Mesenchymal stem cell (in vitro differentiated cells and primary cell): ENCODE measurements at places on chromosomes 6 and 20.

DNA sequence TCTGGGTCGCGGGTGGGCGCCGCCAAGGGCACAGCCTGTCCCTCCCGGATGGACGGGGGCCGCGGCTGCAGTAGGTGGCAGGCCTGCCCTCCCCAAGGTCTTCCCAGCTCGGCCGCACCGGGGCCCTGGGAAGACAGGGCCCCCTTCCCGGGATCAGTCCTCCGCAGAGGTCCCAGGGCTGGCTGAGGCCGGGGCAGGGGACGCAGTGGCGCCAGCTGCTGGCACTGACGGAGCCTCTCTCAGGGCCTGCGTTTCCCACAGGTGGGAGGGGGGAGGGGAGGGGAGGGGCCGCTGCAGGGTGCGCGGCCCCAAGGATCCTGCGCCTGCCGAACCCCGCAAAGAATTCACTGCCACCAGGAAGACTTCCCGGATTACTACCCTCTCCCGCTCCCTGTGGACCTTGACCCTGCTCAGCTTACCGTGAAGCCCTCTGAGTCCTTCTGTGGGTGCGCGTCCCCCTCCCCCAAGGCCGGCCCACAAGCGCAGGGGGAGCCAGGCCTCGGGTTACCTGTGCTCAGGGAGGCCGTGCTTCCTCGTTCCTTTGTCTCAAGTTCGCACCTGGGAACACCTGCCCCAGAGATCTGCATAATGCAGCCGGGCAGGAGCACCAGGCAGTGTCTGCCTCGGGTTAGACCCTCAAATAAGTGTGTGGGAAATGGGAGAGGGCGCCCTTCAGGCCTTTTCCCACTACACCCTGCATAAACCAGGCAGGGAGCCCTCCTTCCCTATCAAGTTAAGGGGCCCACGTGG lies 5.1 kb downstream of the LZTS3 start:
- no peak overlapping the region for H3K27ac ChIP-seq
- no peak overlapping the region for H3K4me3 ChIP-seq
- no peaks in the 10 kb centered on the region for H3K36me3 ChIP-seq
- peaks cover 30% of the 10 kb centered on the region for H3K27me3 ChIP-seq
- H3K4me1 ChIP-seq: peaks cover 16% of the 10 kb centered on the region

DNA sequence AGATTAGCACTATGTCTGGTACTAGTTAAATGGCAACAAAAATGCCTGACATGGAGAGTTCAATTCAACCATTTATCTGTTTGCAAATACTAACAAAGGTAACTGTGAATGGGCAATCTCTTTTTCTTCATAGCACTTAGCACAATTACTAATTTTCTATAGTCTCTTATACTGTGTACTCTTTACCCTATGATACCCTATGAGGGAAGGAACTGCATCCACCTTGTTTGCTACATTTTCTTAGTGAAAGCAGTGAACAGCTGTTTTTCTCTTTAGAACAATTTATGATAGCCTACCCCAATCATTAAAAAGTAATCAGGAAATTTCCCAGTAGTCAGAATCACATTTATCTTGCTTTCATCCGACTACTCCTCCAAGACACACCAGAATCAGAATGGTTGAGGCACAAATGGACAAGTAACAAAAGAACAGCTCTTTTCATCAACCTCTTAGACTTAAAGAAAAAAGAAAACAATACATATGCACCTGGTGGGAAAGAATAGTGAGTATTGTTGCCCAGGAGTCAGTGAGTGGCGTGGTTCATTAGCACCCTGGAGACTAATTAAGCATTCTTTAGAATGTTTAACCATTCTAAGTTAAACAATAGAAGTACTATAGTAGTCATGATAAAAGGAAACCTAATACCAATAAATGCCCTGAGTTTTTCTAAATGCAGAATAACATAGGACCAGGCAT lies 16.7 kb downstream of the ZNF292 start:
- no peak overlapping the region for H3K27ac ChIP-seq
- H3K36me3 ChIP-seq: peaks cover 3% of the 10 kb centered on the region
- H3K4me3 ChIP-seq: no peak overlapping the region
- H3K4me1 ChIP-seq: peaks cover 3% of the 10 kb centered on the region

DNA sequence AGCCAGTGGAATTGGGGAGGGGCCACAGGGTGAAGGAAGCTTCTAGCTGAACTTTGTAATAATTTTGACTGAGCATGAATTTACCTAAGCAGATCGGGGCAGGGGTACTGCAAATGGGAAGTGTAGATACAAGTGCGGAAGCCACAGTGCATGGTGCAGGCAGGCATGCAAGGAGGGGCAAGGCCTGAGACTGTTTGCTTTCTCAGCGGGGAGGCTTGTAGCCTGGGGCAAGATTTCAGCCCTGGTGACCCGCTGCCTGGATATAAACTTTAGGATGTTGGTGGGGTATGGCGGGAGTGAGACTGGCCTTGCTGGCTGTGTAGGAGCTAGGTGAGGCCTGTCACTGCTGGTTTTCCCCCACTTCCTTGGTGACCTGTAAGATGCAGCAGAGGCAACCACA lies 266.4 kb upstream of the PREP start:
- no peak for DNase-seq
- no peak overlapping the region for H3K4me3 ChIP-seq
- H3K36me3 ChIP-seq: no peaks in the 10 kb centered on the region
- no peaks in the 10 kb centered on the region for H3K27me3 ChIP-seq
- H3K27ac ChIP-seq: no peak overlapping the region

GRCh38 chr20:32478576-32478975 lies 106.6 kb downstream of the NOL4L start:
- H3K27me3 ChIP-seq: no peaks in the 10 kb centered on the region
- no peak overlapping the region for H3K27ac ChIP-seq
- H3K4me3 ChIP-seq: no peak overlapping the region

DNA sequence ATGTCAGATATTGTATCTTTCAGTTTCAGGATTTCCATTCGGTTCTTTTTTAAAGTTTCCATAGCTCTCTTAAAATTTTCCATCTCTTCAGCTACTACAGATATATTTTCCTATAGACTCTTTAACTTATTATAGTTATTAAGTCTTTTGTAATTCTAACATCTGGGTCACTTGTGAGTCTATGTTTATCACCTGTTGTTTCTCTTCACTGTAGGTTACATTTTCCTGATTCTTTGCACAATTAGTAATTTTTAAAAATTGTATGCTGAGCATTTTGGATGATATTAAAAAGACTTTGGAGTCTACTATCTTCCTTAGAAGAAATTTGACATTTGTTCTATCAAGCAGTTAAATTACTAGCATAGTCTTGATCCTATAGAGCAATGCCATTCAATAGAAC lies 140.7 kb downstream of the QRSL1 start:
- no peak overlapping the region for H3K27ac ChIP-seq
- H3K36me3 ChIP-seq: no peaks in the 10 kb centered on the region
- no peaks in the 10 kb centered on the region for H3K4me1 ChIP-seq
- DNase-seq: no peak
- H3K4me3 ChIP-seq: no peak overlapping the region

DNA sequence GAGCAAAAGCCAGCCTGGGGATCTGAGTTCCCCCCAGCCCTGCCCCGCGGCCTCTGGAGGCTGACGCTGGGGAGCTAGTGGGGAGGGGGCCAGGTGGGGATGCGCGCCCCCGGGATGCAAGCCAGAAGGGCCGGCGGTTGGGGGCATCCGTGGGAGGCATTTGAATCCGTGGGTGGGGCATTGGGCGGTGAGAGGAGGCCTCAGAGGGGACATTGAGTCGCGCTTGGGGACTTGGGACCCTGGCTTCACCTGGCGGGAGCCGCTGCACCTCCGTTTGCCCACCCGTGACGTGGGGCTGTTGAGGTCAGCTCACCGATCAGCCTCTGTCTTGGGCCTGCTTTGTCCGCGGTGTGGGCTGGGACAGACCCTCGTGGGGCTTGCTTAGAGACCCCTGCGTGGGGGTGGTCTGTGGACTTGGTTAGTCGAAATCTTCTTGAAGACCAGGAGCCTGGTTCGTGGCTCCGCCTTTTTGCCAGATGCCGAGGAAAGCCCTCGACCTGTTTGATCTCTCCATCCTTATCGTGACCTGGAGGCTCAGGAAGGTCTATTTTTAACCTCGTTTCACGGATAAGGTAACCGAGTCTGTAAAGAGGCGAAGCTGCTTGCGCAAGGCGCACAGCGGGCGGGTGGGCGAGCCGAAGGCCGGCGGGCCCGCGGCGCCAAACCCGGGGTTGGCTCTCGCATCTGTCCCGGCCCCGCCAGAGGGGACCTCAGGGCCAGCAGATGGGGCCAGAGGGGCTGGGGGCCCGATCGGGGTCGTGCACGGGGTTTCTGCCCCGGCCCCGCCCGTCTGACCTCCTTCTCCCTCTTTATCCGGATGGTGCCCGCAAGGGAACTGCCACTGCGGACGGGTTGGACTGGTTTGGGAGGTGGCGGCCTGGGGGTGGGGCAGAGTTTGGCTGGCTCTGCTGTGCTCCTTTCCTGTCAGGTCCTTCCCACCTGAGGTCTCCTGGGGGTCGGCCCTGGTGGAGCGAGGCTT lies 8.3 kb downstream of the FAM110A start:
- no peak overlapping the region for H3K27ac ChIP-seq
- H3K4me1 ChIP-seq: peaks cover 28% of the 10 kb centered on the region
- peaks cover 14% of the 10 kb centered on the region for H3K27me3 ChIP-seq
- H3K4me3 ChIP-seq: peak overlapping the region; percentile 66

GRCh38 chr20:23541330-23541729 lies 27.0 kb downstream of the CST9L start:
- DNase-seq: no peak
- no peak overlapping the region for H3K4me3 ChIP-seq
- H3K27ac ChIP-seq: no peak overlapping the region
- no peaks in the 10 kb centered on the region for H3K4me1 ChIP-seq
- H3K36me3 ChIP-seq: no peaks in the 10 kb centered on the region

GRCh38 chr20:45174434-45175364 lies at the start of gene PI3:
Gene PI3, plus strand, starts transcription at chr20:45174902. Its CDS starts 21 bp downstream, at chr20:45174923.
- H3K4me3 ChIP-seq: no peak within 1 kb of the TSS
- H3K36me3 ChIP-seq: no peaks in the 10 kb centered on the region
- no peaks in the 10 kb centered on the region for H3K27me3 ChIP-seq
- no peak within 1 kb of the TSS for H3K27ac ChIP-seq
- no peaks in the 10 kb centered on the region for H3K4me1 ChIP-seq

- H3K36me3 ChIP-seq: peaks cover 37% of the 10 kb centered on the region
- no peak for DNase-seq
- H3K27ac ChIP-seq: no peak overlapping the region
- H3K27me3 ChIP-seq: no peaks in the 10 kb centered on the region
- H3K4me1 ChIP-seq: peaks cover 5% of the 10 kb centered on the region
Observed at GRCh38 chr6:26428206-26428605, 12.1 kb upstream of the BTN3A3 start.

DNA sequence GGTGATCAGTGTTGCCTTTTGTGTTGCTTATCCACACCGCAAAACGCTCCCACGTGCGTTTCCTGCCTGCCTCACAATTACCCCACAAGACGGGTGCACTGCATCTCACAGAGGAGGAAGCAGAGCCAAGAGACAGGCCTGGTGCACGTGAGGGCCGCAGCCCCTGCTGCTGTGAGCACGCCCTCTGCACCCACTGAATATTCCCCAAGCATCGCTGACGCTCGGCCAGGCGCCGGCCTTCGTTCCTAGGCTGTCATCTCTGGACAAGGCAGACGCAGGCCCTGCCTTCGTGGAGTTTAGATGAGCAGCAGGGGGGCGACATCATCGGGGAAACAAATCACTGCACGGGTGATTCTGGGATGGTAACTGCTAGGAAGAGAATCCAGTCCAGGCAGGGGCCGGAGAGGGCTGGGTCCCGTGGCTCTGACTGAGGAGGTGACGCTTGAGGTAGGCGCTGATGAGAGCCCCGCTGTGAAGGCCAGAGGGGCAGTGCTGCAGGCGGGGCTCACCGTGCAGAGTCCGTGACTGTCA lies 162.4 kb upstream of the QKI start:
- no peaks in the 10 kb centered on the region for H3K36me3 ChIP-seq
- no peak overlapping the region for H3K4me3 ChIP-seq
- H3K27ac ChIP-seq: no peak overlapping the region
- no peak for DNase-seq
- no peaks in the 10 kb centered on the region for H3K4me1 ChIP-seq

- H3K4me3 ChIP-seq: no peak overlapping the region
- peaks cover 3% of the 10 kb centered on the region for H3K4me1 ChIP-seq
- no peak overlapping the region for H3K27ac ChIP-seq
- DNase-seq: no peak
- no peaks in the 10 kb centered on the region for H3K27me3 ChIP-seq
Observed at GRCh38 chr20:11137688-11138087, 463.9 kb upstream of the JAG1 start.
